ENCODE measurements at places on chromosomes 5 and 9.

GRCh38 chr9:131611586-131612315, 66.4 kb downstream of the PRRT1B start:
- DNase-seq = no peak

- DNase-seq = no peak
Measured at GRCh38 chr5:27315363-27316270, 277.2 kb upstream of the CDH9 start.

DNA sequence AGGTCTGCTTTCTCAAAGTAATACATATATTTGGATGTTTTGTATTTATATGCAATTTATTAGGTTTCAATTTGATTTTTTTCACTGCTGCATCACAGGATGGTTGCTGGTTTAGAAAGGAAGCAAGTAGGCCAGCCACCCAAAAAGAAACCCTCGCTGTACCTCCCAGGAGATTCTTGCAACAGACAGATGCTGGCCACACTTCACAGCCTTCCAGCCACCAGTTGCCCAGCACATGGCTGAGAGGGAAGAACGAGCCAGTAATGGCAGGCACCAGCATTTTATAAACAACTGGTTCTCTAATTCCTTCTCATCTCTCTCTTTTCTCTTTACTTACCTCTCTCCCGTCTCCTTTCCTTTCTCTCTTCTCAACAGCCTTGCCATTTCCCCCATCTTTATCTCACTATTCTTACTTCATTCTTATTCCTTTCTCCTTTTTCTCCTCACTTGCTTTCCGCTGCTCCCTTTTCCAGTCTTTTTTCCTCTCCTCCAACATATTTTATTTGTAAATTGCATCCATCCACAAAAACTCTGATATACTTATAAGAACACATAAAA, 38.9 kb downstream of the EFNA5 start:
- DNase-seq = no peak

DNA sequence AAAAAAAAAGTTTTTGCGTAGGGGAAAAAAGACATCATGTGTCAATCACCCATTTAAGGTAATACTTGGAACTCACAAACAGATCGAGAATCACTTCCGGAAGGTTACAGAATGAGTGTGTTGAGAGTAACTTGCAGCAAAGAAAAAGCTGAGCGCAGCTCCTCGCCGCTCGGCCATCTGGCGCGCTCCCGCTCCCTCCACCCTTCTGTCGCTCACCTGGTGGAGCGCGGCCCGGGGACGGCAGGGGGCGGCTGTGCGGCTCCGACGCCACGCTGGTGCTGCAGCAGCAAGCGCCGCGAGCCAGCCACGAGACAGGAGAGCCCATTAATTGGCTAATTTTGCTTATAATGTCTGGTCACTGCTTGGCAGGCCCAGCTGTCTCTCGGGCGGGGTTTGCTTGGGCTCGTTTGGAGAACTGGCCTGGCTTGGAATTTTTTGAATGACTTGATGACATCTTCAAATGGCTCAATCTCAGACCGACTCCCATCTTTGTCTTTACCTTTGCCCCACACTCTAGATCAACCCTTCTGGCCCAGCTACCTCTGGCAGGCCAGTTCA, 601.8 kb downstream of the CCDC171 start:
- peak; percentile 7 for DNase-seq

GRCh38 chr9:10007356-10007755, 605.4 kb downstream of the PTPRD start:
- DNase-seq = no peak

DNA sequence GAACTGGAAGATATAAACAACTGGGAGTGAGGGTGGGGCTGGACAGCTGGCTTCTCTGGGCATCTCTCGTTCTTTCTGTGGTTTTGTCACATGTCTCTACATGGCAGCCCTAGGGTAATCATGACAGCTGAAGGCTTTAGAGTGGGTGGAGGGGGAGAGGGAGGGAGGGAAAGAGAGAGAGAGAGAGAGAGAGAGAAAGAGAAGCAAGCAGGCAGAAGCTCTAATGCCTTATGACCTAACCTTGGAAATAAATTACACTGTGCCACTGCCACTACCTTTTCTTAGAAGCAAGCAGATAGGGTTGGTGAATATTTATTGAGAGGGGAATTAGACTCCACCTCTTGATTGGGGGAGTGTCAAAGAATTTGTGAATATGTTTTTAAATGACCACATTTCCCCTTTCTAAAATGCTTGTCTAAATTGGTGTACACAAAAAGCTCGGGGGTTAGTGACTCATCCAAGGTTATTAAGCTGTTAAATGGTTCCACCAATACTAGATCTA, 2.6 kb upstream of the DAPK1 start:
- no peak for DNase-seq

DNA sequence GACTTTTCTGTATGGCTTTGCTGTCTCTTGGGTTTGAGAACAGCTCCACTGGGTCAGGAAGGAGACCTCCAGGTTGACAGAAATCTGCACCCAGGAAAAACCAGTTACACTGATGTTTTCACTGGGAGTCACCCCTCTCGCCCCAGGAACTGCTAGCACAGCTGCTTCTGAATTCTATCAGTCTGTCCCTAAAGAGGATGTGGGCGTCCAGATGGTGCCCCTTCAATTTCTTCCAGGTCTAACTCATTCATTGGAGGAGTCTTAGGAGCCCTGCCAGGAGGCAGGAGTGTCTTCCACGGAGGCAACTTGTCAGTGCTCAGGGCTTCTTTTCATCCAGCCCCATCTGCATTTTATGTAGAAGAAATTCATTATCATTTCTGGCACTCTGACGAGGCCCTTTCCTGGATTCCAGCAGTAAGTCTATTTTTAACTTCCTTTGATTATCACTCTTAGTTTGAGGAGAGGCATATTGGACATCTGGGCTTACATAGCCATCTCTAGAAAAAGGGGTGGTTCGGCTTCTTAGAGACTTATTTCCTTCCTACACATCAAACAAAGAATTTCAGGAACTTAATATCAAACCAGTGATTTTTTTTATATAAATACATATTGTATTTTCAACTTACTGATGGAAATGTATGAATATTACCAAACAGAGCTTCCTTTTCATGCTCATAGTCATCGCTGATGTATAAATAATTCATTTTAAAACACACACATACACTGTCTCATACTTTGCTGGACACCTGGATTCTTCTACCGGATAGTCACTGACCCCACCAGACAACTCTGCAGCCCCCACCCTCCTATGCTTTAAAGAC, 148.8 kb downstream of the IRX2 start:
- DNase-seq = no peak

- DNase-seq = no peak
Measured at GRCh38 chr9:126721564-126721981, 83.3 kb upstream of the ZBTB43 start.

GRCh38 chr9:132957805-132958204, 13.4 kb upstream of the TSC1 start:
- DNase-seq = no peak

DNA sequence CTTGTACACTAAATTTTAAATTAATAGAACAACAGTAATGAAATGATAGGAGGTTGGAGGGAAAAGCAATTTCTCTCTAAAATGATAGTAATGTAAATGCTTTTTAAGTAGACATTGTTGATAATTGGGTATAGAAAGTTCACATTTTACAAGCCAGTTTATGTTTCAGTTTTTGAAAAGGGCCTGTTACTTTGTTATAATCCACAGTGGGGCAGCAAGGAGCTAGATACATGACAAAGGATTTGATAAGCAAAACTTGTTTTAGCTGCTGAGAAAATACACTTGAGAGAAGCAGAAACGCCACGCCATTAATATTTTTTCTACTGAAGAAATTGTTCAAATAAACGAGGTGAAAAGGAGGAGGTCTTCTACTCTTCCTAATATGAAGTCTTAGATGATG, 30.2 kb downstream of the SREK1 start:
- no peak for DNase-seq

DNA sequence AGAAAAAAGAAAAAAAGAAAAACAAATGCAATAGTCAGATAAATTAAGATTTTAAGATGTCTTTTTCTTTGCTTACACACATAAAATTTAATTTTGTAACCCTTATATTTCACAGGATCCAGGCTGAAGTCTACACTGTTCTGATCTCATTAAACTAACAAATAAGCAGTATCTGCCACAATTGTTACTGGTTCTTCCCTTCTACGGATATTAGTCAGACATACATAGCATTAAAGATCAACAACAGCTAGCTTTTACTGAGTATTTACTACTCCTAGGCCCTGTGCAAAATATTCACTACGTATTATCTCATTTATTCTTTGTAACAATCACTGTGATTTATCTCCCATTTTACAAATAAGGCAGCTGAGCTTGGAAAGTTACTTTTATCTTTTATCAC, 34.9 kb downstream of the GNAQ start:
- DNase-seq = no peak

DNA sequence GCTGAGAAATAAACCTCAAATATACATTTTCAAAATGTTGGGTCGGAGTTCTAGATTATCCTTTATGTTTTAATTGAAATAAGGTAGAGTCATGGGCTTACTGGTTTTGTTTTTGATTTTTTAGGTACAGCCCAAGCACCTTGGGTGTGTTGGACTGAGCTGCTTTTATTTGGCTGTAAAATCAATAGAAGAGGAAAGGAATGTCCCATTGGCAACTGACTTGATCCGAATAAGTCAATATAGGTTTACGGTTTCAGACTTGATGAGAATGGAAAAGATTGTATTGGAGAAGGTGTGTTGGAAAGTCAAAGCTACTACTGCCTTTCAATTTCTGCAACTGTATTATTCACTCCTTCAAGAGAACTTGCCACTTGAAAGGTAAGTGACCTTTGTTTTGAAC, 3.6 kb downstream of the CCNG1 start:
- no peak for DNase-seq

- DNase-seq = no peak
Measured at GRCh38 chr5:14218480-14218879, 75.3 kb downstream of the TRIO start.

GRCh38 chr5:36177154-36177553, 25.2 kb downstream of the SKP2 start:
- DNase-seq = no peak

DNA sequence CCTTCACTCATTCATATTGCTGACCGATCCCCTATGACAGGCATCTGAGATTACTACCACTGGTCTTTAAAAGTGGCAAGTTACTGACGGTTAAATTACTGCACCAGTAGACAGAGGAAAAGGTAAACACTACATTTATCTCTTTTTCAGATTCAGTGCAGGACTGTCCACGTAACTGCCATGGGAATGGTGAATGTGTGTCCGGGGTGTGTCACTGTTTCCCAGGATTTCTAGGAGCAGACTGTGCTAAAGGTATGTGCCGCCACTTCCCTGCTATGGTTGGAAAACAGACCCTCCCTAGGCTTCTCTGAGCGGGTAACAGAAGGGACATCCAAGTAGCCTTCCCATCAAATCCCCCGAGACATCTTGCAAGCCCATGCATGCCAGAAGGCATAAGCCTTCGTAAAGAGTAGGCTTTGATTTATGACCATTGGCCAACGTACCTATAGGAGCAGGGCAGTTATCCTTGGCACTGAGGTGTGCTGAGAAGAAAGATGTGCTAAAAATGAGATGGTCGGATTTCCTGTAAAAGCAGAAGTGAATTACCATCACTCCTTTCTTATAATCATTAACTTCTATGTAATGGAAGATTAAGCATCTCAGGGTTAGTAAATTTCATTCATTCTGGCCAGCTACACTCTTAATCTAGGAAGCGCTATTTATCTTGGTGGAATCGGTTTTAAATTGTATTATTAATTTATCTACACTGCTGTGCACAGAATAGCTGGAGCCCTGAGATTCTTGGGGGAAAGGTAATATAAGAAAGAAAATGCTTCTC, 193.4 kb upstream of the WWC1 start:
- DNase-seq = no peak

- DNase-seq = no peak
Measured at GRCh38 chr5:38370358-38371100, 112.2 kb downstream of the EGFLAM start.

GRCh38 chr9:114958021-114958843, 27.8 kb upstream of the TNFSF8 start:
- no peak for DNase-seq

- no peak for DNase-seq
Measured at GRCh38 chr5:143142596-143143435, 260.7 kb downstream of the NR3C1 start.

GRCh38 chr9:70438341-70438928, 24.0 kb upstream of the KLF9 start:
- DNase-seq = no peak

DNA sequence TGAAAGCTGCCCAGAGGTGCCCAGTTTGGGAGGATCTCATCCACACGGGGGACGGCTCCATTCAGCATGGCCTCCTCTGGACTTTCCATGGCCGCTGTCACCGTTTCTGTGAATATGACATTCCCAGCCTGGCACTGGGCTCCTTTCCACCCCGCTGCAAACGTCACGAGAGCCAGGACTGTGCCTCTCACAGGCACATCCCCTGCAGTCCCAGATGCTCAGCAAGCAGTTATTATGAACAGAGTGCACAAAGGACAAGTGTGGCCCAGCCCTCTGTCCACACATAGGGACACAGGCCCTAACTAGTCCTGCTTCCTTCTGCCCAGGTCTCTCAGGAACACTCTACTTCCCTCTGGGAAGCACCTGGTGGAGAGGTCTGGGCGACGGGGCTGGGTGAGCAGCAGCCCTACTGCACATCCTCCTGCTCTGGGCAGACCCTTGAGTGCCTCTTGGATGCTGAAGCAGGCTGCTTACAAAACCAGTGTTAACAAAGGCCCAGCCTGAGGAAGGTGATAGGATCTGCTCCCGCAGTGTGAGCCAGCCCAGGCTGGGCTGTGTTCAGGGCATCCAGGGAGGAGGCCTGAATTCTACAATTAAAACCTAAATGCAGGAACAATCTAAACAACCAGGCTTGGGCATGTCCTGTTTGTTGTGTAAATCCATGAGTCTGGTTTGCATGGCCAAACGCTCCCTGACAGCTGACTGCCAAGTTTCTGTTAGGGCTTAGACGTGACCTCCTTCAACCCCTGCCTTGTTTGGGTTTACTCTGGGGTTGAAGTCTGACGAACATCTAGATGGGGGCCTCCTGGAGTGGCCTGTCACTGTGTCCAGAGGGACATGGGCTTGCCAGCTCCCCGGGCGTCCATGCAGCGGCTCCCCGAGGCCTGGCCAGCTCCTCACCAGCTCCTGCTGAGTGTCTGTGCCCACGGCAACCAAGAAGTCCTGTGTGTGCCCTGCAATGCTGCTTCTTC, 269.8 kb downstream of the GADD45G start:
- no peak for DNase-seq

GRCh38 chr5:172645271-172646055, 4.4 kb downstream of the NEURL1B start:
- DNase-seq = no peak

- no peak for DNase-seq
Measured at GRCh38 chr5:142872795-142873194, 102.6 kb downstream of the ARHGAP26 start.
